ENCODE measurements at places on chromosomes 11 and 22. TPM values are rescaled to one million over a fixed set of nuclear protein-coding genes. Genes with fewer than 3 reads are reported as not detected.
A peak's percentile ranks its signal among the peaks of the same experiment; 100 is the strongest.

DNA sequence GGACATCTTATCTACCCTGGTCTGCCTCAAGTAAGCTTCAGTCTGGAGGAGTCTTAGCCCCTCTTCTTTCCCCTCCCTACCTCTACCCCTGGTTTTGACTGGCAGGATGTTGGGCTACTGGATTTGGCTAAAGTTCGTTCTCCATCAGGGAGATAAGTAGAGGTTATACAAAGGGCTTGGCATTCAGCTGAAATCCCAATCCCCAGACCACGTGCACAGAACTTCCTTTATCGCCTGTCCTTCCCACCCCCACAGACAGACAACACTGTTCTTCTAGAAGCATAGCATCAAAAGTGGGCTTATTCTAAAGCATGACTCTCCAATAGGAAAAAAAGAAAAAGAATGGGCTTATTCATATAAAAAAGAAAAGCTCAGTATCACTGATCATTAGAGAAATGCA is 7.8 kb downstream of the PRG3 start:
- no peak for DNase-seq

- DNase-seq: peak; percentile 67
Measured at GRCh38 chr11:106281455-106282173, 204.2 kb downstream of the AASDHPPT start.

DNA sequence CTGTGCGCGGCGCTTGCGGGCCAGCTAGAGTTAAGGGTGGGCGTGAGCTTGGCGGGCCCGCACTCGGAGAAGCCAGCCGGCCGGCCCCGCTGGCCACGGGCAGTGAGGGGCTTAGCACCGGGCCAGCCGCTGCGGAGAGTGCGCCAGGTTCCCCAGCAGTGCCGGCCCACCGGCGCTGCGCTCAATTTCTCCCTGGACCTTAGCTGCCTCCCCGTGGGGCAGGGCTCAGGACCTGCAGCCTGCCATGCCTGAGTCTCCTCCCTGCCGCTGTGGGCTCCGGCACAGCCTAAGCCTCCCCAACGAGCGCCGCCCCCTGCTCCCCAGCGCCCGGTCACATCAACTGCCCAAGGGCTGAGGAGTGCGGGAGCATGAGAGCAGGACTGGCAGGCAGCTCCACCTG is 5.2 kb upstream of the PES1 start:
- DNase-seq: no peak

- DNase-seq: no peak
Measured at GRCh38 chr11:114065094-114065493, 5.6 kb downstream of the ZBTB16 start.

- peak; percentile 7 for DNase-seq
Measured at GRCh38 chr11:1696608-1697570, at the start of gene KRTAP5-6. Gene KRTAP5-6, plus strand, starts transcription at chr11:1697195. Its CDS starts 51 bp downstream, at chr11:1697246.

DNA sequence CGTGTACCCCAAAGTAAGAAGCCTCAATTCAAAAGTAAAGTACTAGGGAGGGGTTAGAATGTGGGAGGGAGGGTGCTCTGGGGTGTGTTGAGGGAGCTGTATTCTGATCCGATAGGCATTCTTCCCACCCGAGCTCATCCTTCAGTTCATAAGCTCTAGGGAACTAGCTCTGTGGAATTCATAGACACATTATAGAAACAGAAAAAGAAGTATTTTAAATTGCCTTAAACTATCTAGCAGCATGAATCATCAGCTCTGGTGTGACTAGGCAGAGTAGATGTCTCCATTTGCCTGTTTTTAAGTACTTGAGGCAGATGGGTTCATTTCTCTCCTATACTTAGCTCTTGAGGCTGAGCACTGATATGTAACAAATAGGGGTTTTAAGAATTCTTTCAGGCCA is 7.3 kb upstream of the SGSM3 start:
- no peak for DNase-seq

GRCh38 chr22:27585141-27585540 is 216.4 kb downstream of the MN1 start:
- no peak for DNase-seq

DNA sequence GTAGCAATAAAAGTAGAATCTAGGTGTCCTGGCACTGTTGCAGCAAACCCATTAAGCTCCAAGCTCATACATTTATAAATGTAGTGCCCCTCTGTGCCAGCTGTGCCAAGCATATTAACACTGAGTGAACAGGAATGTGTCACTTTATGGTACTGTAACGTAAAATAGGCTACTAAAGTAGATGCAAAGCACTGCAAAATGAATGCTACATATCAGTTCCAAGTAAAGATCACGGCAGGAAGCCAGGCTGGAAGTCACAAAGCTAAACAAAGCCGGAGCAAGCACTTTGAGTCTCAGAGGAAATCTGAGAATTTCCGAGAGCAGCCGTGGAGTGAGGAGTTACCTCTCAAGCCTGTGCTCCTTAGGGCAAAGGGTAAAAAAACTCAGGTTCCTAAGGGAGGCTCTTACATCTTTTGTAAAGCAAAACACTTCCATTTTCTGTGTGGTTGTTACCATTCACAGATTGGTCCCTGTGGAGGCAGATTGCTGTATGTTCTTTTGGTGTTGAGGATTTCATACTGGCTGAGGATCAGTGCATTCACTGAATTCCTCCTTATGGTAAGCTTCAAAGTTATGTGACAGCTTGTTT is 85.7 kb downstream of the WNT11 start:
- peak; percentile 67 for DNase-seq

- no peak for DNase-seq
Measured at GRCh38 chr11:108624196-108624925, 30.8 kb upstream of the EXPH5 start.

DNA sequence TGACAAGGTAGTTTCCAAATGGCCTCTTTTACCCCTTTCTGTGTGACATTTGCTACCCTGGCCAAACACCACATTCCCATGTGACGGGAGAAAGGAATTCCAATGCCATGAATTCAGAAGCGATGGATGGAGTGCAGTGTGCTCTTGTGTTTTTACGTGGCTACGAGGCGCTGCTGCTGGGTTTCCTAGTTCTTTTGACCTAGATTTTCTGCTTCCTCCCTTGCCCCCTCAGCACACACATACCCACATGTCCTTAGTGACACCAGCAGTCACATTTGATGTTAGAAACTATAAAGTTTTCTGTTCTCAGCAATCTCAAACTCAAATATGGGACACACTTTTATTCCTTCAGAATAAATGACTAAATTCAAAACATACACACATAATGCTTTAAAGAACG is 7.8 kb upstream of the TMA7B start:
- DNase-seq: no peak

Gene CRYBB3
- total RNA-seq: not detected

Gene RIMBP3B
- 0.09 TPM for total RNA-seq

Gene GTSE1
- total RNA-seq: 2.7 TPM

Gene ADM2
- 0.60 TPM for total RNA-seq

Gene APOL6
- total RNA-seq: 14.6 TPM
